ENCODE measurements at places on chromosomes 7 and 10.

DNA sequence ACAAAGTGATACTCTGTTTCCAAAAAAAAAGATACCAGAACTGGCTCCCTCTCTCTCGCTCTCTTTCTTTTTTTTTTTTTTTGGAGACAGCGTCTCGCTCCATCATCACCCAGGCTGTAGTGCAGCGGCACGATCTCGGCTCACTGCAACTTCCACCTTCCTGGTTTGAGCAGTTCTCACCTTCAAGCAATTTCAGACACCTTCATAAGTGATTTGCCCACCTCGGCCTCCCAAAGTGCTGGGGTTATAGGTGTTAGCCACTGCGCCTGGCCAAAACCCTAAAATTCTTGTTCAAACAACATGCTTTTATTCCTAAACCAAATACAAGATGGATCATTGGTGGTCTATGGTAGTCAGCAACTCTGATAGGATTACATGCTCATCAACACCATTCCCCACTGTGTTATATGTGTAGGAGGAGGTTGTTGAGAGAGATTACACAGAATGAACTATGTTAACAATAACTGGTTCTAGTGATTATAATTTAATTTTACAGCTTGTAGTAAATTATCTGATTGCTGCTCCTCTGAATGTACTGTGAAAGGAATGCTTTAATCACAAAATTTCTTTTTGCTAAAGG, 15.5 kb downstream of the ACBD5 start:
- DNase-seq = no peak

DNA sequence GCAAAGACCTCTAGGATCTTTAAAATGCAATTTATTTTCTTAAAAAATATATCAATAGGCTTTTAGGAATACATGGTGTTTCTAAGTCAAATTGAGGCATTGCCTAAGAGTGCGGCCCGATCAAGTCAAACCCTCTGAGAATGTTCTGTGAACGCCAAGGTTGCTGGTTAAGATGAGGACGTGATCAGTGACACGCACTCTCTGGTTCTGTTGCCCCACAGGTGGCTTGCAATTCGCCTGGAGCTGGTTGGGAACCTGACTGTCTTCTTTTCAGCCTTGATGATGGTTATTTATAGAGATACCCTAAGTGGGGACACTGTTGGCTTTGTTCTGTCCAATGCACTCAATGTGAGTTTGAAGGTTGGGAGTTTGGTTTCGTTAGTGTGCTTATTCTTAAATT, 59.3 kb downstream of the ABCC2 start:
- DNase-seq = no peak

DNA sequence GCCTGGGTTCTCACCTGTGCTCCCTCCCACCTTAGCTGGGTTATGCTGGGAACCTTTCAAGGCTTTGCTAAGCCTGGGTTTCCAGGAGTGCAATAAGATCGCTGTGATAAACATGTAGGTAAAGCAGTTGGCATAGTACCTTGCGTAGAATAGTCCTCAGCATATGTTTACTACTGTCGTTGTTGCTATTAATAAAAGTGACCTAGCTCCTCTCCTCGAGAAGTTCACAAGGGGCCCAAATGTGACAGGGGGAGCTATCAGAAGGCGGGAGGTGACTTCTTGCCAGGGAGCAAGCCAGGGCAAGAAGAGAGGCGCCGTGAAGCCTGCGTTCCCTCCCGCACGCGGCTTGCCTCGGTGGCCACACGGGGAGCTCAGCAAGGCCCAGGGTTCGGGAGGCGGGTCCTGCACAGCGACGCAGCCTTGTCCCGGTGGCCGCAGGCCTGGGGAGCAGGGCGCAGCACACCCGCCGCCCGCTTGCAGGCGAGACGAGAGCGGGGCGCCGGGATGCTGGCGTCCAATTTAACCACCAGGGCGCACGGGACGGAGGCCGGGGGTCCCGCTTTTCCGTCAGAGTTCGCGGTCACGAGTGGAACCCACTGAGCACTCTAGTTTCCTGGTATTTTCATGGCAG, 106.2 kb downstream of the SNX10 start:
- DNase-seq = peak; percentile 8

DNA sequence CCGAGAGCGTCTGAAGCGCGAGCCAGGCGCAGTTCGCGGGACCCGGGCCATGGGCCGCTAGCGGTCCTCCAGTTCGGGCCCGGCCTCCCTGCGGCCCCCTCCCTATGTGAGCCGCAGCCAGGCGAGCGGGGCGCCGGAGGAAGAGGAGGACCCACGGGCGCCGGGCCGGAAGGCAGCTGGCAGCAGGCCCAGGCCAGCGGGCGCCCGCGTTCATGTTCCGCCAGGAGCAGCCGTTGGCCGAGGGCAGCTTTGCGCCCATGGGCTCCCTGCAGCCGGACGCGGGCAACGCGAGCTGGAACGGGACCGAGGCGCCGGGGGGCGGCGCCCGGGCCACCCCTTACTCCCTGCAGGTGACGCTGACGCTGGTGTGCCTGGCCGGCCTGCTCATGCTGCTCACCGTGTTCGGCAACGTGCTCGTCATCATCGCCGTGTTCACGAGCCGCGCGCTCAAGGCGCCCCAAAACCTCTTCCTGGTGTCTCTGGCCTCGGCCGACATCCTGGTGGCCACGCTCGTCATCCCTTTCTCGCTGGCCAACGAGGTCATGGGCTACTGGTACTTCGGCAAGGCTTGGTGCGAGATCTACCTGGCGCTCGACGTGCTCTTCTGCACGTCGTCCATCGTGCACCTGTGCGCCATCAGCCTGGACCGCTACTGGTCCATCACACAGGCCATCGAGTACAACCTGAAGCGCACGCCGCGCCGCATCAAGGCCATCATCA, 1.1 kb downstream of the ADRA2A start:
- peak; percentile 49 for DNase-seq

DNA sequence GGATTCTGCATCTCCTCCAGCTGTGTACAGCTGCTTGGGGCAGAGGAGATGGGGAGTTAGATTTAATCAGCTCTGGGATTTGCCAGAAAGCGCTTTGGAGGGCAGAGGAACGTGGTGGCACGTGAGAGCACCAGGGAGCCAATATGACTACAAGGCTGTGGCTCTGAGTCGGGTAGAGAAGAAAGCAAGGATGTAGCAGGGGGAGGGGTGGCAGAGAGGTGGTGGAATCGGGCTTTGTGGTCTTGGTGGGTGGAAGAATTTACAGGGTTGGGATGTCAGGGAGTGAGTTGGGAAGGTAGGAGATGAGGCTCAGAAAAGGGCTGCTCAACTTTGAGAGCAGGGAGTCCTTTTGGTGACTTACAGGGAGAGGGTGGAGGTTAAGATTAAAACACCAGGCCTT, 113.6 kb downstream of the CCNY start:
- DNase-seq = no peak

GRCh38 chr7:105878746-105879605, 2.6 kb upstream of the ATXN7L1 start:
- DNase-seq = no peak

- DNase-seq = no peak
Measured at GRCh38 chr7:22204312-22204711, 152.6 kb downstream of the RAPGEF5 start.

DNA sequence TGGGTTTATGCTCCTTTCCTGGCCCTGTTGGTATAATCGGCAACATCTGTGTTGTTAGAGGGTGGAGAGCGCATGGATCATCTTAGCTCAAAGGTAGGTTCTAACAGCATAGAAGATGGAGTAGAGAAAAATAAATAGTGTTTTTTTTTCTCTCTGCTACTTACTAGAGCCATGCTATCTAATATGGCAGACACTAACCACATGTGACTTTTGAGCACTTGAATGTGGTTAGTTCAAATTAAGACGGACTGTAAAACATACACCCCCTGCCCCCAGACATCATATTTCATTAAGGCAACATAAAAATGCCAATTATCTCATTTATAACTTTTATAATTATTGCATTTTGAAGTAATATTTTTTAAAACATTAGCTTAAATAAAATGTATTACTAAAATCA, 525.1 kb downstream of the KIF20B start:
- no peak for DNase-seq

DNA sequence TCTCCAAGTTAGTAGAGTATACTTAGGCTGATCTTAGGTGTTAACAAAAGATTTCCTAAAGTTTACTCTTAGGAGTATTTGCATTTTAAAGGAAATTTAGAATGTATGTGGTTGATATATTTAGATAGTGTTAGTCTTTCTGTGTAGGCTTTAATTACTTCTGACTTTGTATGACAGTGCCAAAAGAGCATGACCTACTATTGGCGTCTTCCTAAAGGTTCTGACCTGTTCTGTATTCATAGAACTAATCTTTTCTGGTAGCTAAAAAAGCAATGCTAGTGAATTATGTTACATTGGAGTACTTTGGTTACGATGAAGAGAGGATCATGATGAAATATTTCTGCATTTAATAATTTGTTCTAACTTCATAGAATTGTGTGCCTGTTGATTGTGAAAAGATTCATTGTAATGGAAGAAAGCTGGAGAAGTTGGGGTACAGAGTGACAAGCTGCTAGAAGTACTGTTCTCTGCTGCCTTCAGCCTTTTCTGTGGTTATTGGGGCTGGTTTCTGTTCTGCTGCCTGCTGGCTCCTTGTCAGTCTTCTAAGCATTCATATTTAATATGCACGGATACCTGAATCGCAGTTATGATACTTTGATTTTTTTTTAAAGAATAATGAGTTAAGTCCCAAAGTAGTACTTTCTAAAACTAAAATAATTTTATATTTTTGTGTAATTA, 13.2 kb downstream of the WAC start:
- no peak for DNase-seq

GRCh38 chr7:8354503-8354902, 78.9 kb upstream of the NXPH1 start:
- DNase-seq = no peak

DNA sequence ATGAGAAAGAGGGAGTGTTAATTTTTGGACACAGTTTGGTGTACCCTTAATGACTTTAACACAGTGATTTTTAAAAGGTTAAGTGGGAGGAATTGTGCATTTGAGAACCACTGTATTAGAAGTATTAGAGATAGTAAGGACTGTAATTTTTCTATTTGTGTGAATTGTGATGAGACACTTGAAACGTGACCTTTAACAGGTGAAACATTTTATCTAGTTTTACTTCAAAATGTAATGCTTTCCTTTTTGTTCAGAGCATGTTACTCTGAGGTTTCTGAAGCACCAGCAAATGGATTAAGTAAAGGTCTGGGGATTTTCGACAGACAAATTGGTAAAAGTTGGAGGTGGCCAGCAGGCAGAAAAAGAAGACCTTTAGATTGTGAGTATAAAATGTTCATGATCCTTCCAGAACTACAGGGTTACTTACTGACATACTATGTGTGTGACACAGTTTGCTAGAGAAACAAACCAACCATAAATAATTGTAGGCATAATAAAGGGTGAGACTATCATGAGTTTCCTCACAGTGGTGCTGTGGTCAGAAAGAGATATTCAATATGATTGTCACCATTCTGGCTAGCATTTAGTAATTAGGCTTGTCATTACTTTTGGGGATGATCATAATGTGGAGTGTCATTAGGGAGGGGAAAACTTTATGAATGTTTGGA, 26.1 kb downstream of the LCOR start:
- DNase-seq = peak; percentile 28

DNA sequence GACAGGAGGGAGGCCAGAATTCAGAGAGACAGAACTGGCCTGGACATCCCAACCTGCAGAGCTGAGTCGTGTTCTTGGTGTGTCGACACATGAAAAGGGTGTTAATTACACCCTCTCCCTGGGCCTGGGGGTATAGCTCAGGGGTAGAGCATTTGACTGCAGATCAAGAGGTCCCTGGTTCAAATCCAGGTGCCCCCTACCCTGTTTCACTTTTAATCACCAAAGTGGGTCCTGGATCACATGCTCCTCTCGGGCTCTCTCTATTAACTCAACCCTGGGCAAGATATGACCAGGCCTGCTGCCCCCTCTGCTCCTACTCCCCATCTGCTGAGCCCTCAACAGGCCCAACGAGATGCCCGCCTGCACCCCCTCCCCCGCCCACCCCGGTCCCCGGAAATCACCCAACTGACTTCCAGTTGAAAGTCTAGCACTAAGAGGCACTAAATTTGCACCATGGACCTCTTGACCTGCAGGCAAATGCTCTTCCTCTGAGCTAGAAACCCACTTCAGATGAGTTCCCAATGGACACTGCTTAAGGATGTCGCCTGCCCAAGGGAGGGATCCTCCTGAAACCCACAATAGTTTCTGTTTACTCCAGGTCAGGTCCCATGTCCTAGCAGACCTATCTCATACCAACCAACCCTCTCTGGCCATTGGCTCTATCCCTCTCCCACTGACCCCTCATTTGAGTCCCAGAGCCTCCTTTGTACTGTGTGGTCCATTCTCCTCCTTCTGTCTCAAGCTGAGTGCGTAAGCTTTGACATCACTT, 137.6 kb downstream of the ZNF467 start:
- peak; percentile 22 for DNase-seq

- peak; percentile 72 for DNase-seq
Measured at GRCh38 chr10:73644015-73644743, 2.9 kb upstream of the MYOZ1 start.

DNA sequence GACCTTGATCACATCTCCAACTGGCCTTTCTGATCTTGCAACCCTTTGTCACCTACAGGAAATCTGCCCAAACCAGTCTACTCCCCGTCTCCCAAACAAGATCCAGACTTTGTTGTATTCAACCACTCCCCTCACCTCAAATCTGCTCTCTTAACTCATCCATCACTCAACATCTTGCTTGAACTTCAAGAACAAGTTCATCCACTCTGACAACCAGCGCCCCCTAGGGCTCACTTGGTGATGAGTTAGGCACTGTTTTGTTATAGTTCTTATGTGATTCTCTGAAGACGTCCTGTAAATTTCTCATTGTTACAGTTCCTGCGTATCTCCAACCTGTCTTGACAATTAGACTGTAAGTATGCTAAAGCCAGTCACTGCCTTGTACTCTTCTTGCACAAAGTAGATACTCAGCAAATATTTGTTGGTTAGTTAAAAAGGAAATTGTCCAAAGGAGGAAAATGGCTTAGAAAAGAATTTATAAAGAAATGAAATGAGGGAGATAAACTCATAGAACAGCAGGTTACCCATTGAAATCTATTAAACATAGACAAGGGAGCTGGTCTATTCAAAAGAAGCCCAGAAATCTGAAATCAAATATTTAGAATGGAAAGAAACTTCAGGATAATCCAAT, 5.3 kb downstream of the FRMD4A start:
- DNase-seq = peak; percentile 17

DNA sequence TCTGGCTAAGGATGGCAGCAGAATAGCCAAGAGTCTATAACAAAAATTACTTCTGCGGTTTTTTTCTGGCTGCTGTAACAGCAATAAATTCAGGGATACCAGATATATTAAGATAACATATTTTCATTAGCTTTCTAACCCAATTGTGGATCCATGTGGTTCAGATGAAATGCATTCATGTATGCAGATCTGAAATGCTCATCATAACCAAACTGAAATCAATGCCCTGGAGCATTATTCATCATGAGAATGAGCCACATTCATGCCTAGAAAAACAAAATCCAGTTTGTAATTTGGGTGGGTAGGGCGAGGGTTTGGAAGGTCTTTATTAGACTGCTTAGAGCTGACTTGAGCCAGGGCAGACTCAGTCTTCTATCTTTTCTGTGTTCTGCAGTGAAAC, 69.8 kb upstream of the SEMA3A start:
- DNase-seq = peak; percentile 37

GRCh38 chr10:93030409-93030808, 30.2 kb upstream of the CYP26C1 start:
- DNase-seq = peak; percentile 71

All from EL (cell line).